ENCODE measurements at places on chromosomes 1 and 21.

DNA sequence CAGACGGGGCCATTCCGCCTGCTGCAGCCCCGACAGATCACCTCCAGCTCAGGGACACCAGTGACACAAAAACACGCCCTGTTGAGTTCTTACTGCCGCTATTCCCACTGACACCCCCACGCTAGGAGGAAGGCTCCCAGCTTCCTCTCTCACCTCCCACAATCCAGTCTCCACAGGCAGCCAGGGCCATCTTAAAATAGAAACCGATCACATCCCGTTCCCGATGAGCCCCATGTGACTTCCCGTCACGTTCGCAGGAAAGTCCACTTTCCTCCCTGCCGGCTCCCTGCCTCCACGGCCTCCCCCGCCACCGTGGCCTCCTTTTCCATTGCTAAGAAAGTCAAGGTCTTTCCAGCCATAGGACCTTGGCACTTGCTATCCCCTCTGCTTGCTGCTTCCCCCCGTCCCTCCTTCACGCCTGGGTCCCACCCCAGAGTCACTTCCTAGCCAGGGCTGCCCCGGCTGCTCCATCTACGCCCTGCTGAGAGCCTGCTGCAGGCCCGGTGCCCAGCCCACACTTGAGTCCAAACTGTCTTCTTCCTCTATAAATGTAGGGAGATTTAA is 24.0 kb upstream of the DDOST start:
- DNase-seq = peak; percentile 59

- DNase-seq = no peak
Measured at GRCh38 chr21:41211060-41211805, 43.3 kb downstream of the BACE2 start.

GRCh38 chr1:119340861-119341261 is 27.7 kb upstream of the HAO2 start:
- DNase-seq = no peak

GRCh38 chr1:189859385-189859977 is 618.2 kb downstream of the BRINP3 start:
- peak; percentile 5 for DNase-seq

DNA sequence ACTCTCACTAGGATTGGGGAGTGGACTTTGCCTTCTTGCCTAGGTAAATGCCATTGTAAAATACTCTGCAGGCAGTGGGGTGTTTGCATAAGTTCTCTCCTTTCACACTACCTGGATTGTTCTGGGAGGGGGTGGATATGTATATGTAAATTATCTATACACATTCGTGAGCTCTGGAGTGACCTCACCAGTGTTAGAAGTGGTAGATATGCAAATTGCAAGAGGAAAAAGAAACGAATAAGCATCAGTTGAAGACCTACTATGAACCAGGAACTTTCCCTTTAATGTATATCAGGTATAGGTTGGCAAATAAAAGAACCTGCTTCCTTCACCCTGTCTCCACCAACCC is 1.5 kb upstream of the ARHGEF11 start:
- no peak for DNase-seq

DNA sequence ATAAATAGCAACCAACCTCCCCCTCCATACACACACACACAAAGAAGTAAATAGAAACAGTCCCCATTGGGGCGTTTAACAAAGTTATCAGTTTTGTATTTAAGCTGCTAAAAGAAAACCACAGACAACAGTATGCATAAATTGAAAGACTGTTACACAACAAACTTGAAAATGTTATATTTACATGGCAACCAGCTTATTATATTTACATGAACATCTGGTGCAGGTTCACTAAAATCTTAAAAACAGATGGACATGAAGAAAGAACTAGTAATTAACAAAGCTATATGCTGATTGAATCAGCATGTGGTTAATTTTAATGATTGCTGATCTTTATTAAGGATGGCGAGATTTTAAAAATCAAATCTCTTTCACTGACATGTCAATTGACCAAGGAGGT is 384.7 kb downstream of the LRRIQ3 start:
- no peak for DNase-seq

GRCh38 chr1:67755619-67756018 is 70.6 kb downstream of the GADD45A start:
- DNase-seq = no peak

DNA sequence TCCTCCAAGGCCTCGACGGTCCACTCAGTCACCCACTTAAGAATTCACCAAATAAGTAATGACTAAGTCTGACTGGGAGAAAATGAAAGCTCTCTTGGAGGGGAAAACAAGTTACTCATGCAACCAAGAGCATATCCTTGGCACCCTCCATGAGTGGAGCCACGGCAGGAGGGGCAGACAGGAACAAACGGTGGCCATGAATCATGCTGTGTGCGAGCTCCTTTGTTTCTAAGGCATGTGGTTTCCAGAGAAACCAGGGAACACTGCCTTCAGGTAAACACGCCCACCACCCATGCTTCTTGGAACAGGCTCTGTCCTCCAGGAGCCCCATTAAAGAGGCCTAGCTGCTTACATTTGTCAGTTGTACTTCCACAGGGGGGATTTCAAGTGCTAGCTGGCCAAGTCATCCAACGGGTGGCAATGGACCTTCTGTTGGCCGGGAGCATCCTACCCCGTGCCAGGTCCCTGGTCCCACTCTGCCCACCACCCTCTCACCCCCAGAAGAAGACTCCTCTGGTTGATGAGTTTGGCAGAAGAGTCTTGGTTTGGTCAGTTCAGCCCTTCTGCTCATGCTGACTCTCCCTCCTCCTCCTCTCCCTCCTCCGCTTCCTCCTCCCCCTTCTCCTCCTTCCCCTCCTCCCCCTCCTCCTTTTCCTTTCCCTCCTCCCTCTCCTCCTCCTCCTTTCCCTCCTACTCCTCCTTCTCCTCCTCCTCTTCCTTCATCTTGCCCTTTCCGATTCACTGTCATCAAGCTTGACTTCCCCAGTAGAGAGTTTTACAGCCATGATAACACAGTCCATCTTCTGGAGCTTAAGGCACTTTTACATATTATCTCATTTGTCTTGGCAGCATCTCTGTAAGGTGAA is 107.6 kb downstream of the CCDC185 start:
- no peak for DNase-seq

GRCh38 chr21:22399681-22400514 is 1401.7 kb downstream of the NCAM2 start:
- no peak for DNase-seq

GRCh38 chr1:67769633-67770256 is 63.5 kb downstream of the GNG12 start:
- DNase-seq = no peak

GRCh38 chr1:232066521-232066920 is 439.9 kb downstream of the DISC1 start:
- no peak for DNase-seq

DNA sequence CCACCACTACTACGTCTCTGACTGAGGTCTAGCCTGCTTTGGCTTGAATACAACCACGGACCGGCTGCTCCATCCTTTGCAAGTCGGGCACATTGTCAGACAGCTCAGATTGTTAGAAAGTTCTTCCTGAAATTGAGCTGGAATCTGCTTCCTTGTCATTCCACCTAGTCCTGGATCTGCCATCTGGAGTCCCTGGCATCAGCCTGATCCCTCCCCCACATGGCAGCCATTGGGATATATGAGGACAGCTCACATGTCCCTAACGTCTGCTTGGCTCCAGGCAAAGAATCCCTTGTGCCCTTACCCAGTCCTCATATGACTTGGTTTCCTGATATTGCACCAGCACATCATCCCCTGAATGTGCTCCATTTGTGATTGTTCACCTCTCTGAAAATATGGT is 56.3 kb upstream of the SYT6 start:
- no peak for DNase-seq

GRCh38 chr1:114033216-114033706 is 54.0 kb downstream of the OLFML3 start:
- no peak for DNase-seq

DNA sequence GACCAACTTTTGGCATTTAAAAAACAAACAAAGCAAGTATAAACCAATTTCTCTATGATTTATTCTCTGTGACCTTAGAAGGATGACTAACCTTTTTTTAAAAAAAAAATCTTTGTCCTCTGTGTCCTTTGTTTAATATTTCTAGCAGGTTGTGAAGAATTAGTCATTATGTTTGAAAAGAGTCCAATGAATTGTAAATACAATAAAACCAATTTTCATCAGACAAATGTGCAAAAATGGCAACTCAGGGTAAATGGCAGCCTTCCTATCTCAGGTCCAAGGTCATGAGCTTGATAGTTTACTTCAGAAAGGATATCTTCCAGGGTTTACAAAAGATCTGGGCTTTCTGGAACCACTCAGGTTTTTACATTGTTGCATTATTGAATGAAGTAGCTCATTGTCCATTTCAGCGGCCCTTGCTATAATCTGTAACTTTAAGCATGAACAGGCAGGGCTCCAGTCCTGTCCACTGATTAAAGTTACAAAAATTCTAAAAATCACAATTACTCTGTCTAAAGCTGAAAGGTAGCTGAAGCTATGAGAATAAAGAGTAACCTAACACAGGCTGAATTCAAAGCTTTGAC is 11.7 kb upstream of the MAP3K21 start:
- no peak for DNase-seq

DNA sequence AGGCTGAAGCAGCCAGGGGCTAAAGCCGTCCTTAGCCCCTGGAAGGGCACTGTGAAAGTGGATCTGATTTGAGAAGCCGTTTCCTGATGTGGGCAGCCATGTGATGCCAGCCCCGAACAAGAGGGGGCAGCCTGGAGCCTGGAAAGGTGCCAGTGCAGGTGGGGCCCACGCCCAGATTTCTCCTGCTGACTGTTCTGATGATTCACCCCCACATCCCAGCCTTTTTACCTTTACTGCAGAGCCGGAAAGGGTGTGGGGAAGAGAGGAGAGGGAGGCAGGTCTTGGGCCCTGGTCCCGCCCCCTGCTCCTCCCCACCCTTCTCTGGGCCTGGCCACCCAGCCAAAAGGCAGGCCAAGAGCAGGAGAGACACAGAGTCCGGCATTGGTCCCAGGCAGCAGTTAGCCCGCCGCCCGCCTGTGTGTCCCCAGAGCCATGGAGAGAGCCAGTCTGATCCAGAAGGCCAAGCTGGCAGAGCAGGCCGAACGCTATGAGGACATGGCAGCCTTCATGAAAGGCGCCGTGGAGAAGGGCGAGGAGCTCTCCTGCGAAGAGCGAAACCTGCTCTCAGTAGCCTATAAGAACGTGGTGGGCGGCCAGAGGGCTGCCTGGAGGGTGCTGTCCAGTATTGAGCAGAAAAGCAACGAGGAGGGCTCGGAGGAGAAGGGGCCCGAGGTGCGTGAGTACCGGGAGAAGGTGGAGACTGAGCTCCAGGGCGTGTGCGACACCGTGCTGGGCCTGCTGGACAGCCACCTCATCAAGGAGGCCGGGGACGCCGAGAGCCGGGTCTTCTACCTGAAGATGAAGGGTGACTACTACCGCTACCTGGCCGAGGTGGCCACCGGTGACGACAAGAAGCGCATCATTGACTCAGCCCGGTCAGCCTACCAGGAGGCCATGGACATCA is at the start of gene SFN:
SFN (plus strand) TSS at position 369 of the 904 bp plus-strand sequence; CDS start at position 433, 64 bp downstream.
- DNase-seq = peak; percentile 10

- DNase-seq = no peak
Measured at GRCh38 chr1:112934577-112934976, 21.4 kb downstream of the SLC16A1 start.

- DNase-seq = no peak
Measured at GRCh38 chr1:153402226-153402625, 11.4 kb upstream of the S100A8 start.

- peak; percentile 37 for DNase-seq
Measured at GRCh38 chr1:33094971-33095604, 14.1 kb downstream of the AZIN2 start.

- no peak for DNase-seq
Measured at GRCh38 chr1:150969626-150970025, 5.0 kb downstream of the CERS2 start.

Measured in inflammatory macrophage treated with lipopolysaccharide for 4 hours (primary cell).